Right atrium auricular region (tissue), 2 donors: ENCODE measurements at places on chromosomes 11 and 22. TPM values are rescaled to one million over a fixed set of nuclear protein-coding genes. Genes with fewer than 3 reads are reported as not detected.

Gene PRR33
- total RNA-seq: not detected

- peak; percentile 28 for DNase-seq
Observed at GRCh38 chr11:119471329-119471728, 48.4 kb upstream of the THY1 start.

GRCh38 chr11:121328176-121328966, 35.8 kb downstream of the SC5D start:
- no peak for DNase-seq

DNA sequence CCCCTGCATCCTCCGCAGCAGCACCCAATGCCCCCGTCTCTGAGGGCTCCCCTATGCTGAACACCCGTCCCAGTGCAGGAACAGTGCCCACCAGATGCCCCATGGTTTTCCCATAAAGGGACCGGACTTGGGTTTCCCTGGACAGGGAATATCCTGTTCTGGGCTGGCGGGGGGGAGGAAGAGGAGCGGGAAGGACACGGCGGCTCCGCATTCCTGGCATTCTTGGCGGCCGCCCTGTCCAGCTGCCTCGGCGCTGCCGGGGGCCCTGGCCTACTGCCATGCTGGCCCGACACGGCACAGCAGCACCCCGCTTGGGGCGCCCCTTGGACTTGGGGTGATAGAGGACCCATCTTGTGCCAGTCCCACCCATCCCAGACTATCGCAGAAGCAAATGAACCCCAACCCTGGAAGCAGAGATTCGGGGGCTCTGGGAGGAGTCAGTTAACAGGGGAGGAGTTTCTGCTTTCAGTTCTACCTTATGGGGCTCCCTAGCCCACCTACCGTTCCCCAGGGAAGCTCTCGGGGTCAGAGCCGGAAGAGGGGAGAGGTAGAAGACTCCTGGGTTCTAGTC, 23.7 kb upstream of the CBX7 start:
- no peak for DNase-seq

Gene KREMEN1
- total RNA-seq: 39.7 TPM

GRCh38 chr11:125572916-125573315, 3.6 kb downstream of the EI24 start:
- no peak for DNase-seq
